H7 (cell line): ENCODE measurements at places on chromosomes 6 and 20.

GRCh38 chr20:61549865-61550264, 297.8 kb downstream of the CDH4 start:
- no peak for DNase-seq

DNA sequence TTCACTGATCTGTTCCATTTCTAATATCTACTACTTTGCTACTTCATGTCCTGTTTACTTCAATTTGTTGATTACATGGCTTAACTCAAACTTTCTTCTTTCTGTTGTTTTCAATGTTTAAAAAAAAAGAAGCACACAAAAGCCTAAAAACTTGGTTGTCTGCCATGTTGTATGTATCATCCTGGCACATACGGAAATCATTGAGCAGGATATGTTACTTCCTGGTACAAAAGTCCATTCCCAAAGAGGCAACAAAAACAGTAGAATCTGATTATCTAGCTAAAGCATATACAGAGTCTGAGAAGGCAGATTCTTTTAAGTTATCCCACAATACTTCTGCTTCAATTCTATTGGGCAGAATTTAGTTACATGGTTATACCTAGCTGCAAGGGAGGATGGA, 14.5 kb upstream of the COL12A1 start:
- no peak for DNase-seq

DNA sequence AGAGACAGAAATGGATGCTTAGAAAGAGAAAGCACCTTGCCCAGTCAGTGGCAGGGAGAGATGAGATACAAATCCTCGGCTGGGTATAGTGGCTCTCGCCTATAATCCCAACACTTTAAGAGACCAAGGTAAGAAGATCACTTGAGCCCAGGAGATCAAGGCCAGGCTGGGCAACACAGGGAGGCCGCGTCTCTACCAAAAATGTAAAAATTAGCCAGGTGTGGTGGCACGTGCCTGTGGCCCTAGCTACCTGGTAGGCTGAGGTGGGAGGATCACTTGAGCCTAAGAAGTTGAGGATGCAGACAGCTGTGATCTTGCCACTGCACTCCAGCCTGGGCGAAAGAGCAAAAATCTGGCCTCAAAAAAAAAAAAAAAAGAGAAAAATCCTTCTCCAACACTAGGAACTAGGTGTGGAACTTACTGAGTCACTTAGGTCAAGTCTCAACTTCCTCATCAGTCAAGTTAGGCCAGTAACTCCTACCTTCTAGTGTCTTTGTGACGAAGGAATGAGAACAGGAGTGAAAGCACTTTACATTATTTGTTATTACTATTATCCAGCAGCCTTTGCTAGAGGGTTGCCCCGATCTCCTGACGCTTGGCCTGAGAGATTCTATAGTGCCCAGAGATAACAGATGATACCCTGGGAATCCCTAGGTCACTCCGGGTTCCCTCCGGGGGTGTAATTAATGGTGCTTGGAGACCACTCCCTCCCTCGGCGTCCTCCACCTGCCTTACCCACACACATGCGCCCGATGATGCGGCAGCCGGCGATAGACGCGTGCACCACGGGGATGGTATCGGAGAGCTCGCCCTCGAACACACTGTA, 918 bp downstream of the EIF6 start:
- no peak for DNase-seq

- DNase-seq = no peak
Measured at GRCh38 chr6:53975941-53976615, 135.2 kb upstream of the MLIP start.

GRCh38 chr20:51917886-51918535, 115.7 kb upstream of the SALL4 start:
- DNase-seq = no peak

GRCh38 chr6:5190507-5190906, 70.2 kb downstream of the LYRM4 start:
- DNase-seq = no peak

- DNase-seq = peak; percentile 15
Measured at GRCh38 chr6:164693944-164694343, 615.5 kb downstream of the C6orf118 start.

DNA sequence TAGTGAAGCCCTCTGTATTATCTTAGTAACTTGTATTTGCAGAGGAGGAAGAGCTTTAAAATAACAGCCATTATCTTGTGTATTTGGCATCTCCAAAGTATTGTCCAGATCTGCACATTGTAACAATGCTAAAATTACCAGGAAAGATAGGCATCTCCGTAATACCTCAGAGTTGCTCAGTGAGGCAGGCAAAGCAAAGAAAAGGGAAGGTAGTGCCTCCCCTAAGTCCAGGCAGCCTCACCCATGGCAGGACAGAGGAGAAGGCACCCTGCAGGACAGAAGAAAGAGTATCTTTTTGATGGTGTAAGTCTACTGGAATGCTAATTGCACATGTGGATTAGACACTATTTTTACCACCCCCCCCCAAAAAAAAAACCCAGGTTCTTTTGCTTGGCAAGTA, 13.6 kb upstream of the SSTR4 start:
- no peak for DNase-seq

DNA sequence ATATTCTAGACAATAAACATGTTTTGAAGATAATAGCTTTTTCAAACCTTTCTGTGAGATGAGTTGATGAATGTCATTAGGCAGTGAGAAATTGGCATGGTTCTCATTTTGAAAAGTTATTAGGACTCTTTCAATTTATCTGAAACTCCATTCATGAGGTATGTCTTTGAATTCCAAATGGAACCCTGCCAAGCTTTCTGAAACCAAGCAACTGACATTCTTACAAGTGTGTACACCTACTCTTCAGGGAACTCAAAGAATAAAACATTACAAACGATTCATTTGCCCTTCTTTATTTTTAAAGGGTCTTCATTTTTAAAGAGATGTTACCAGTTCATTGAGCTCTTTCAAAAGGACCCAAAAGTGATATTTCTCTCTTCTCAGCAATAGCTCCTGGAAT, 2.1 kb upstream of the TRDN start:
- no peak for DNase-seq

DNA sequence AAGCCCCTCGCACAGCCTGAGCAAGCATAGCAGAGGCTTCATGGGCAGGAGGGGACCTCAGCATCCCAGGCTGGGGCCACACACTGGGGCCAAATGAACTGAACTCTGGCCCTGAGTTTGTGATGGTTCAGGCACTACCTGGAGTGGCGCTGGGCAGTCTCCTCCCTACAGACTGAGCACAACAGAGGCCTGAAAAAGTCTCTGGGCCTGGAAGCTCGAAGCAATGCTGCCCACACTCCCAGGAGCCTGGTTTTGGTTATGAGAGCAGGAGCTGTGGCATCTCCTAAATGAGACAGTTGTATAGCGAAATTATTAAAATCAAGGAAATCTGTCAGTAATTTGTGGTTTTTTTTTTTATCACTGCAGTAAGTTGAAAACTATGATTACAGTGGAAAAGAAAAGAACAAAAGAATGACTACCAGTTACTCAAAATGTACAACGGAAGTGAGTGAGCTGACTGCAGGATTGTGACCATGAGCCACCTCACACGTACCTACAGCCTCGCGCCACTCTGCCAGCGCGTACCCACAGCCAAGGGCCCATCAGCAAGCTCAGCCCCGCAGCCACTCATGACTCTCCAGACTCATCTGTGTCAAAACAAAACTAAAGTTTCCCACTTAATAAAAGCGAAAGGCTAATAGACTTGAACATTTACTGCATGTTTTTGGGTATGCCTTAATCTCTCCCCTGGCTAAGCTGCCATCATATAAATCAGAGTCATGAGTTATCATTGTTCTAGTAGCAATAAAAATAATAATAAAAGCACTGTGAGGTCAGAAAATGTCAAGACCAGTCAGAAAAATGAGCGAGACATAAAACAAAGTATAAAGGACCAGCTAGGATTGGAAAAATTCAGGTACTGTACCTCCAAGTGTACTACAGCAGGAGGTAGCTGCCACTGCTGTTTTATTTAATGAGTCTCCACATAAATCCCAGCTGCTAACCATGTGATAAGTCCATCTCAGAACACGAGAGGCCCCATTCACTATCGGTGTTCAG, 177.0 kb downstream of the FOXC1 start:
- no peak for DNase-seq

DNA sequence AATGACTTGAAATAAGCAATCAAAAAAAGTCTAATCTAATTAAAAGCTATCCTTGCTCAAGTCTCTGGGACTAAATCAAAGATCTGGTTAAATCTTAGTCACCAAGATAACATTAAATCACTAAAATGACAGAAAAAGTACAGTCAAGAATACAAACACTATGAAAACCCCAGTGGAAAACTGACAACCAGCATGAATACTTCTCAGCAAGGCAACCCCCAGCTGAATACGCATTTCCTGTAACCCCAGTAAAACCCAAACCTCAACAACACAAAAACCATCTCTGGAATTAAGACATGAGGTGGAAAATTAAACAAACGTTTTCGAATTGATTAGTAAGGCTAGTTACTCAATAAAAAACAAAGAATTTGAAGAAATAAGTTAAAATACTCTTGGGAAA, 23.7 kb upstream of the ZC3H12D start:
- no peak for DNase-seq

DNA sequence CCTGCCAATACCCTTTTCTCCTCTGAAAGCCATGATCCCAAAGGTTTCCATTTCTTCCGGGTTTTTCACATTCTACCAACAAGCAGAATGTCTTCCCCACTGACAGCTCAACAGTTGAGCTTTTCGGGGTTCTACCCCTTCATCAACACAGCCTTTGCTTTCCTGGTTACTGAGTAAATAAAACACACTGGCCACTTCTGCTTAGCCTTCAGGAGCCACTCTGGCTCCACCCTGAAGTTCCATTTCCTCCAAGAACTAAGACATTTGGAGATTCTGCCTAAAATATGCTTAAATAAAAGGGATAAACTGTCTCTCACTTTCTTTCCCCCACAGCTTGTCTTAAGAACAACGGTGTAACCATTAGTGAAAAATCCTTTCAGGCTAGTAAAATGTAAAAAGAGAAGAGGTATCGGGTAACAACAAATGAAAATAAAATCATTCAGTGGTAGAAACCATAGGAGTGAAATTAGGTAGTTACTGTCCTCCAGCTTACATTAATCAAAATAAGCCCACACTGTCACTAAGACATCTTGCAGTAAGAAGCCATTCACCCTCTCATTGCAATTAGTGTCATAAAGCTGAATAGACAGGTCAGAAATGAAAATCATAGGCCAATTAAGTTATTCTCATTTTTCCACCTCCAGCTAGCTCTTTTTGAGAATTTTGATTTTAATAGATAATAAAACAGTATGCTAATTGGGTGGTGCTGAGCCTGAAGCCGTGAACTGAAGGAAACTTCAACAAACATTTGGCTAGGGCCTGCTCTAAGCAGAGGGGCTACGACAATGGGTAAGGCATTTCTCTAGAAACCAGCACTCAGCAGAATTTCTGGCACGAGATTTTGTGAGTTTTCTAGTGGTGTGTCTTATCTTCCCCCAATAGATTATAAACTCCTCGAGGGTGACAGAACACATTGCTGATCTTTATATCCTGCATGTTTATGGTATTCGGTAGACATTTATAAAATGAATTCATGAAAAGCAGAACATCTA, 194.2 kb downstream of the KHDC1L start:
- no peak for DNase-seq

GRCh38 chr6:47722194-47722593, 23.8 kb downstream of the ADGRF4 start:
- no peak for DNase-seq

DNA sequence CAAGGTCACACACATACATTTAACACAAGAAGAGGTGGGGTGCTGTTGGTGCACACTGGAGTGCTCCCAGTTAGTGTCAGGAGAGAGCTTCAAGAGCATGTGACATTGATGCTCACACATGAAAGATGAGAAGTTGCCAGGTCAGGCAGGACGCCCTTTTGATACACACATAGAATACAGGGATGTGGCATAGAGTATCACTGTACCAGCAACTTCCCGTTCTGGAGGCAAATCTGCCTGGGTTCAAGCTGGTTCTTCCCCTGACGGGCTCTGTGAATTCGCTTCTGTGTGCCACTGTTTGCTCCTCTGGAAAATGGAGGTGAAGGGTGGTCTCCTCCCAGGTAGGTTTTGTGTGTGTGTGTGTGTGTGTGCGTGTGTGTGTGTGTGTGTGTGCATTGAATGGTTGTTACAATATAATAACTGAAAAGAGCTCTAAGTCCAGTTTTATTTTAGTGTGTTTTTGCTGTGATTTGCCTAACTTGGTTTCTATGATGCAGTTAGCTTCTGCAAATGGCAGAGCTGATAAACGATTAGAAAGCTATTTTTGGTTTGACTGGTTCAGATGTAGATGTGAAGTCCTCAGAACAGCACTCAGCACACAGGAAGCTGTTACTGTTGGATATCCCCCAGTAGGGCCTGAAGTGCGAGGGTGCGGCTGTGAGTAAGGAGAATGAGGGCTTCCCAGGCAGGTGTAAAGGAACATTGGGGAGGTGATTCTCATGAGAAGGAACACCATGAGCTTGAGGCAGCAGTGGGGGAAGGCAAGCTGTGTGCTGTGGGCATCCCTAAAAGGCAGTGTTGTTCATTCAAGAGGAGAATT, 53.4 kb downstream of the HIVEP1 start:
- no peak for DNase-seq

- no peak for DNase-seq
Measured at GRCh38 chr6:127102299-127102698, 16.2 kb upstream of the RSPO3 start.
